GM12878 (cell line): ENCODE measurements at places on chromosomes 13 and 19. TPM values are rescaled to one million over a fixed set of nuclear protein-coding genes. Genes with fewer than 3 reads are reported as not detected.

DNA sequence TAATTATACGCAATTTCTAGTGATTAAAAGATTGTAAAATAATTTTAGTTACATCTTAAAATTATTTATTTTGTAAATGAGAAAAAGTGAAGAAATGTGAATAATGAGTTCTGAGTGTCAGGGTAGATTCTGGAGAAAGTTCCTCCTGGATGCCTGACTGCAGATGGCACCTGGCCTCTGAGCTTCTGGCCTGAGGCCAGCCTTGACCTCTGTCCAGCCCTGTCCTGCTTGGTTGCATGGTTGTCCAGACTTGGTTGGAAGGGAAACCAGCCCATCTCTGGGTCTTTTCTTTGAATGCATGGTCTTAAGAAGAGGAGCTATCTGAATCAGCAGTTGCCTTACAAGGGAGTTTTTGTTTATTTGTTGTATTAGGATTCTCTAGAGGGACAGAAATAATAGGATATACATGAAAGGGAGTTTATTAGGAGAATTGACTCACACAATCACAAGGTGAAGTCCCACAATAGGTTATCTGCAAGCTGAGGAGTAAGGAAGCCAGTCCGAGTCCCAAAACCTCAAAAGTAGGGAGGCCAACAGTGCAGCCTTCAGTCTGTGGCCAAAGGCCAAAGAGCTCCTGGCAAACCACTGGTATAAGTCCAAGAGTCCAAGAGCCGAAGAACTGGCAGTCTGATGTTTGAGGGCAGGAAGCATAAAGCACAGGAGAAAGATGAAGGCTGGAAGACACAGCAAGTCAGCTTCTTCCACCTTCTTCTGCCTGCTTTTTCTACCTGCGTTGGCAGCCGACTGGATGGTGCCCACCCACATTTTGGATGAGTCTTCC lies 385.8 kb downstream of the ZNF536 start:
- DNase-seq, result no peak

DNA sequence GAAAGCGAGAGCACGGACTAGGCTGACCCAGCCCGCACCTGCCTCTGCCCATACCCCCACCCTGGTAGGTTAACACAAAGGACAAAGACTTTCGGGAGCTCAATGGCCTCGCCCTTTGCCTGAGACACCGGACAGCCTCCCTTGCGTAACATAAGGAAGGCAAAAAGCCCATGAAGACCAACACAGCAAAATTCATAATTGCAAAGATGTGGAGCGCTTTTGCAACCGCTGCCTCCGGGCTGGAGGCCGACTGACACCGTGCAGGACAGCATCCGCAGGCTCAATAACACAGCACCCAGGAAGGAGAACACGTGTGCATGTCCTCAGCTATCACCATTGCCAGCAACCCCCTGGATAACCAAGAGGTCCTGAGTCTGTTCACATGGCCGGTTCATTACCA lies 15.4 kb downstream of the LILRA1 start:
- no peak for DNase-seq

DNA sequence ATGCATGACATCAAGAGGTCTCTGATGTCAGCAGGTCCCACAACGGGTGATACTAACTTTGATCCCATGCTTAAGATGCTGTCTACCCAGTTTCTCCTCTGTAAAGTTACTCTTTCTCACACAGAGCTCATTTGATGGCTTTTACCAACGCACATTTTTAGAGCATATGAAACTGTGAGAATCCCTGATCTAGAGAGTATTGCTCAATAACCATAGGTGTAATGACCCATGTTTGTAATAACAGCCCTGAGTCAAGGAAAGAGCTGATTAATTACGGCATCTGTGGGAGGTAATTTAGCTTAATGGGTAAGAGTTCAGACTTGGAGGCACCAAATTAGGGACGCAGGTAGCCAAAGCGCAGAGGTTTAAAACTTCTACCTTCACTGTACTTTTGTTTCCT lies 18.0 kb upstream of the IZUMO2 start:
- no peak for DNase-seq

DNA sequence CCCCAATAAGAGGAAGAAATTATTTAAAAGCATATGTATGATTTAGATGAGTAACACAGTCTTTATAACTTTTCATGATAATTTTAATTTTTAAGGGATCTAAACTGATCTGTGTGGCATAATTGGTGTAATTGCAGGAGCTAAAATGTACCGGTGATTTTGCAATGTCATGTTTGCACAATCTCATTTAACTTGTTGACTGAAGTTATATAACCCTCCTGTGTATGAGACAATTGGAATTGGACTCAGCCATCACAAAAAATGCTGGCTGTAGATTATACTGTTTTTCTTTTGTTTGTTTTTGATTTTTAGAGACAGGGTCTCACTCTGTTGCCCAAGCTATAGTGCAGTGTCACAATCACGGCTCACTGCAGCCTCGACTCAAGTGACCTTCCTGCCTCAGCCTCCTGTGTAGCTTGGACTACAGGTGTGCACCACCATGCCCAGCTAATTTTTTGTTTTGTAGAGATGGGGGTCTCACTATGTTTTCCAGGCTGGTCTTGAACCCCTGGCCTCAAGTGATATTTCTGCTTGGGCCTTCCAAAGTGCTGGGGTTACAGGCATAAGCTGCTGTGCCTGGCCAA lies 26.1 kb downstream of the FGF9 start:
- DNase-seq, result no peak

DNA sequence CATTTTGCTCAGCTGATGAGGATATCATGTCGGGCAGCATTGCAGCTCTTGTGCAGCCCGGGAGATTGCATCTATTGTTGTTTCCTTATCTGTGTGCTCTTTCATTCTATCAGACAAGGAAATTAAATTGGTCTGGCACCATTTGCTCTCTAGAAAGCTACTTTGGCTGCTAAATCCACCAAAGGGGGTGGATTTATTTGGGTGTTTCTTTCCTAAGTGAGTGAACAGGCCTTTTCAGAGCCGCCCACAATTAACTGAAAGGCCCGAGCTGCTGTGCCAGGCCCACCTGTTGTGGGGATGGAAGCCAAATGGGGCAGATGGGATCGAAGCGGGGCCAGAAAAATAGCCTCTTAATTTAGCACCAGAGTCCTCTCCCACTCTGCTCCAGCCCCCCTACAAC lies 99.4 kb downstream of the DNAJC15 start:
- DNase-seq, result no peak

- DNase-seq, result no peak
Measured at GRCh38 chr19:16922949-16923348, 34.1 kb downstream of the F2RL3 start.

DNA sequence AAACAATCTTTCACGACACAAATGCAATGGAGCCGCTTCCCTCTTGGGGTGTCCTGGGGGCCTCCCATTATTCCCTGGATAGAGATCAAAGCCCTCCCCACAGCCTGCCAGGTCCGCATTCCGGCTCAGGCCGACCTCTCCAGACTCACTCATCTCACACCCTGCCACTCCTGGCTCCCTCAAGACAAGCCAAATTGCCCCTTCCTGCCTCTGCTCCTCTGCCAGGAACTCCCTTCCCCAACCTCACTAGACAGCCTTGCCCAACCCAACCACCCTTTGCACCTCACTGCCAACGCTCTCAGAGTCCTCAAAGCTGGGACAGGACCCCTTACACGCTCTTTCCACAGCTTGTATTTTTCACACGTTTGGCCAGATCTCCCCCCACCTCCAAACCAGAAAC lies 1.5 kb downstream of the ABHD17A start:
- no peak for DNase-seq

DNA sequence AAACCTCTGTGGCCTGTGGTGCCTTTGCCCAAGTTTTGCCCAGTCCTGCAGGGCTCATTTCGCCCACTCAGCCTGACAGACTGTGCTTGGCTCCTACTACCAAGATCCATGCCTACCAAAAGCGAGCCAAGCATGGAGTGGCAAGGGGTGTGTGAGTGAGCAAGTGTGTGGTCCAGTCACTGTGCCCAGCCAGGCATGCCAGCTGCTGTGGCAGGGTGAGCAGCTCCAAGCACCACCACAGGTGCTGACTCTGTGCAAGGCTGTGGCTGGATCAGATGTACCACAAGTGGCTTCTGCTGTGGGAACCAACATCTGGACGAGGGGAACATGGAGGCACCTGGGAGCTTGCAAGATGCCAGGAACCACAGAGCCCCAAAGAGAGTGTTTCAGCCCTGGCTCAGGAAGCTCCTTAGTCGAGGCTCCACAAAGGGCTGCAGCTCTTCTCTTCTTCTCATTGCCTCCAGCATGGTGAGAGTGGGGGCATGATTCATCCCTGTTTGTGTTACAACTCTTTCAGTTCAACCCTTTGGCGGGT lies 1564.2 kb upstream of the MIR17HG start:
- DNase-seq, result no peak

- no peak for DNase-seq
Measured at GRCh38 chr13:31377946-31378345, 178.2 kb downstream of the B3GLCT start.

DNA sequence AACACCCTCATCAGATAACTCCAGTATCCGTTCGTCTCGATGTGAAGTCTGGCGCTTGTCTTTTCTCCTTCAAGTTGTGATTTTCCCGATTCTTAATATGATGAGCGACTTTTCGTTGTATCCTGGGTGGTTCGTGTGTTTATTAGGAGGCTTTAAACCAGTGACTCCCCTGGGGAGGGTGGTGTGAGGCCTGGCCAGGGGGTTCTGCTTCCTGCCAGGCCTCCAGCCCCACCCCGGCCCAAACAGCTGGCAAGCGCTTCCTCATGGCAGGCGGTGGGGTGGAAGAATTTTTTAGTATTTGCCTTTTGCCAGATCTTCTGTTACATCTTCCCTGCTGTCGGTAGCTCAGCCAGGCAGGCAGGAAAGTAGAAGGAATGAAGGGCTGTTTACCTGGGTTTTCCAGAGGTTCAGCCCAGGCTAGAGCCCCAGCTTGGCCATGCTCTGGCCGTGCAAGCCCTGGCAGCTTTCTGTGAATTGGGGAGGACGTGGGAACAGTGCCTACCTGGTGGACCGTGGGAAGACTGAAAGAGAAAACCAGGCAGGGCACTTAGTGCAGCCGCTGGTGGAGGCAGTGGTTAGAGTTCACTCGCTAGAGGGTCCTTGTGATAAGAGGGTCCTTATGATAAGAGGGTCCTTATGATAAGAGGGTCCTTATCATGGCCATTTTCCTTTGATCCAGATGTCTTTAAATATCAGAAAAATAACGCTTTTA lies 37.7 kb upstream of the DCUN1D2 start:
- DNase-seq, result no peak

GRCh38 chr13:45575830-45576180 lies 39.7 kb downstream of the ERICH6B start:
- no peak for DNase-seq

DNA sequence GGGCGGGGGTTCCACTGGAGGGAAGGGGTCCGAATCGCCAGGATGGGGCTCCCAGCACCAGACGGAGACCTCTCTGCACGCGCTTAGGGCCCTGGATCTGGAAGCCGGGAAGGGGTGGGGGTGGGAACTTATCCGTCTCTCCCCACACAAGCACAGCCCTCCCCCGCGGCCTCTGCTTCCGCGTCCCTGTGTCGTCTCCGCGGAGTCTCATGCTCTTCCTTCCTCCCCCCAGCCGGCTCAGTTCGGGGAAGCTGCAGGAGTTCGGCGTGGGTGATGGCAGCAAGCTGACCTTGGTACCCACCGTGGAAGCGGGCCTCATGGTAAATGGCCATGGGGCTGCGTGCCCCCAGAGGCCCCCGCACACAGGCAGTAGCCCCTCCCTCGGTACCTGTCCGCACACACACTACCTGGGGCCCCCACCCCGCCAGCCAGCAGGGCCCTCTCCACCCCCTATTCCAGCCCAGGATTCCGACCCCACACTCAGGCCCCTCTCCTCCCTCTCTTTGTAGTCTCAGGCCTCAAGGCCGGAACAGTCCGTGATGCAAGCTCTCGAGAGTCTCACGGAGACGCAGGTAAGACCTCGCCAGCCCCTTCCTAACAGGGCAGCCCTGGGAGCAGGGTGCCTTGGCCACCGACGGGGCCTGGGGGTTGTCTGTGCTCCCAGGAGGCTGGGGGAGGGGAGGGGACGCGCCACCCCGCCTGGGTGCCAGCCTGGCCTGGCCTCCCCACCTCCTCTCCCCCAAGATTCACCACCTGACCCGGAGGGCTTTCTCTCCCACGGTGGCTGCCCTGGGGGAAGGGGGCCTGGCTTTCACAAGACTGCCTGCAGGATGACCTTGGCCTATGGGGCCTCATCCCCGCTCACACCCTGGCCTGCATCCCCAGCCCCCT lies 3.2 kb downstream of the MIDN start:
- no peak for DNase-seq

DNA sequence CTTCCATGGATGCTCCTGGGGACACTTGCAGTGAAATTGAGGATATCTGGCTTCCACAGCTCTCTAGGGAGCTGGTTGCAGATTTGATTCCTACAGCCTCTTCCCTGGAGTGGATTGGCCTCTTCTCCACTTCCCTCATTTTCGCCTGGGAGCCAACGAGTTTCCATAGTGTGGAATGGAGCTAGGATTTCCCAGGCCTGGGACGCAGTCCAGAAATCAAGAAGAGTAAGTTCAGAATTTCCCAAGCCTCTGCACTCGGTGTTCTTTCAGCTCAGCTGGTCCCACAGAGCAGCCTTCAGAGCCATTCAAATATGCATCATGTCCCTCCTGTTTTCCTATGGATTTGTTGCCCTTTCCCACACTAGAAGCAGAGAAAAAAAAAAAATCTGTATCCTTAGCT lies 68.2 kb downstream of the RAP2A start:
- DNase-seq, result no peak

GRCh38 chr19:35346193-35347052 lies 1.3 kb upstream of the FFAR1 start:
- DNase-seq, result peak; percentile 74

GRCh38 chr19:15448778-15449619 lies 757 bp downstream of the WIZ start:
- no peak for DNase-seq

DNA sequence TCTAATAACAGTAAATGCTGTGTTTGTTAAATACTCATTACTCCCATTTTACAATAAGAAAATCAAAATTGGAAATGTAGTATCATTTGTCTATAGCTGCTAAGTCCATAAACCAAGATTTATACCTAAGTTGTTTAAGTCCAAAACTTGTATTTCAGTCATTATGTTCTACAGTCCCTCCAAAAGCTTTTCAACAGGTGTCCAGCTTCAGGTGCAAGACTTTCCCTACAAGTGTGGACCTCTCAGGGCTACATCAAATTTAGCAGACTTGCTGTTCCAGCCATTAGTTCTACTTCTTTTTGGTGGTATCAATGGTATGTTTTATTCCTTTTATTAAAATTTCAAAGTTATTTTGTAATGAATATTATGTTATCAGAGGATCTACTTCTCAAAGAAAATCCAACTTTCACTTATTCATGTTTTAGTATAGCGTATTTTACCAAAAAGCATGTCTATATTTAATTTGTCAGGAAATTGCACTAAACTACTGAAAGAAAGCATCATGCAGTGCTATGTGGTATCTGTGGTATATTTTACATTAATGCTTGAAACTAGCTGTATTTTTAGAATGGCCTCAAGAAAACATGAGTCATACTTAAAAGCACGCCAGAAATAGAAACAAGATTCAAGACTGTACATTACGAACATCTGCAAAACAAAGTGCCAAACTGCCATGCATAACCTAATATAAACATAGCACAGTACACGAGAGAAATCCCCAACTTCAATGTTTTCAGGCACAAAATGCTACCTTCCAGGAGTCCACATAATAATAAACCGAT lies 44.5 kb downstream of the VWA8 start:
- peak; percentile 89 for DNase-seq

Gene DIAPH3
- 20.6 and 21.9 TPM in 2 replicates for polyA plus RNA-seq

Gene KLK1
- 13.9 and 17.4 TPM in 2 replicates for polyA plus RNA-seq

Gene PLVAP
- polyA plus RNA-seq, result 0.27 TPM in 1 of 2 replicates, not detected in the other

Gene CACNG8
- not detected in 2 replicates for polyA plus RNA-seq

Gene DOCK6
- 4.0 and 4.5 TPM in 2 replicates for polyA plus RNA-seq

Gene VSTM1
- polyA plus RNA-seq, result not detected in 2 replicates

Gene DCLK1
- polyA plus RNA-seq, result not detected in 2 replicates

Gene RNF17
- polyA plus RNA-seq, result not detected in 2 replicates

Gene NLRP9
- polyA plus RNA-seq, result not detected in 2 replicates

Gene PDE4C
- 0.04 and 0.13 TPM in 2 replicates for polyA plus RNA-seq
